ENCODE measurements at places on chromosomes 4 and X.

GRCh38 chr4:22077571-22077970 is 129.0 kb upstream of the KCNIP4 start:
- no peak for DNase-seq

DNA sequence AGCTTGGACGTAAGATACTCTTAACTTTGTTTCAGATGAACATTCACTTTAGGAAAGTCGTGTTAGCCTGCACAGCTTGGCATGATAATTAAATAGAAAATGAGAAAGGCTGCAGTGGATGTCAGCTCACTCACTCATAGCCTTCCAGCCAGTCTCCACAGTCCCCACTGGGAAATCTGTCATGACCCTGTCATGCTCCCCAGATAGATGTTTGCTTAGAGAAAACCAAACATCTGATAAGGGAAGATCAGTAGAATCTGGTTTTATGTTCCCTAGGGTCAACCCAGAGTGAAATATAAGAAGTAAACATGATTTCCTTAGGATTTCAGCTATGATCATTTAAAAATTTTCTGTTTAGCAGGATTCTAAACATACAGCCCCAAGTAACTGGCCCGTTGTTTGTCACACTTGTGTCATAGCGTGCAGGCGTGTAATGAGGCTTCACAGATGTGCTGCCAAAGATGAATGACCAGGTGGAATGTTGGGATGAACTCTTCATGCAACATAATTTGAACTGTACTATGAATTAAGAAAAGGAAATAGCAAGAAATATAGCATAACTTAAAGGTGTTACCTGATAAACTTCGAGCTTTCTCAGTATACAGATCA is 180.1 kb downstream of the BANK1 start:
- no peak for DNase-seq

GRCh38 chr4:5051278-5052203 is at the start of gene STK32B:
Gene STK32B (plus strand): TSS chr4:5051480.
- DNase-seq: no peak

DNA sequence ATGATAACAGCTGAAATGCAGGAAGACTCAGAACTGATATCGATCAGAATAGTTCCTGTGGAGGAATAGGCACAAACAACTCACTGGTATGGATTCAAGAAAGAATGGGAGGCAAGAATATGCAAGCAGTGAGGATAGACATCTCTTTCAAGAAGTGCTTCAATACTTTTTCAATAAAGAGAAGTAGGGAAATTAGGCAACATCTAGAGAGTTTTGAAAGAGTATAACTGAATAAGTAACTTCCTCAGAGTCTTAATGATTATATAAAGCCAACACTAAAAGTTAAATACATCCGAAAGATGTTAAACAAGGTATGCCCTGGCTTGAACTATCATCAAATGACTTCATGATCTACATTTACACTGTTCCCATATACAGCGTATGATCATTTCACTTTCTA is 1443.0 kb downstream of the PCDH7 start:
- DNase-seq: no peak

GRCh38 chr4:143381189-143382118 is 44.8 kb downstream of the GAB1 start:
- DNase-seq: no peak

- no peak for DNase-seq
These were observed 182.0 kb downstream of the ANKRD50 start for GRCh38 chr4:124530464-124531077.

DNA sequence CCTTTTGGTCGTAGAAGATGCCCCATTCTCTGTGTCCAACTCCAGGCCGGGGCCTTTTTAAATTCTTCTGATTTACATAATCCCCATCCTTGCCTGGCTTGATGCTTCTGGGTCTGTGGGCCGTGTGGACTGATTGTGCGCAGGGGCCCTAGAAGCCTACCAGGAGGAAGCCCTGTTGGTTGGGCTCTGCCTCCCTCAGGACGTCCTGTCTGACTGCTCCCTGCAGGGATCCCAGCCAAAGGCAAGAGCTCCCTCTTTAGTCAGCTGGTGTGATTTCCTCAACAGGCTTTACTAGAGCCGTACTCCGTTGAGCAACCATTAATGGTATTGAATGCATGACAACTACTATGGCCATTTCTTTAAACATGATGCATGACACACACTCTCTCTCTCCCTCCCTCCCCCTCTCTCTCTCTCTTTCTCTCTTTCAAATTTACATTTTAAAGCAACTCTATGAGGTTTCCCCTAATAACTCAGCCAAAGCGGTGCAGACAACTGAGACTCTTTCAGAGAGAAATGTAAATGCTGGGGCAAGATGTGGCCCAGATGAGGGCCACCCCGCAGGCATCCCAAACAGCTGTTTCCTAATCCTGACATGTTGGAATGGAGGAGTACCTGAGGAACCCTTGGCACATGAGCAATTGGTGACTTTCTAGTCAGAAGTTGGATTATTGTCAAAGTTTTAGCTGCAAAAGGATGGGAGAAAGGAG is 117.3 kb downstream of the DRD5 start:
- DNase-seq: no peak

DNA sequence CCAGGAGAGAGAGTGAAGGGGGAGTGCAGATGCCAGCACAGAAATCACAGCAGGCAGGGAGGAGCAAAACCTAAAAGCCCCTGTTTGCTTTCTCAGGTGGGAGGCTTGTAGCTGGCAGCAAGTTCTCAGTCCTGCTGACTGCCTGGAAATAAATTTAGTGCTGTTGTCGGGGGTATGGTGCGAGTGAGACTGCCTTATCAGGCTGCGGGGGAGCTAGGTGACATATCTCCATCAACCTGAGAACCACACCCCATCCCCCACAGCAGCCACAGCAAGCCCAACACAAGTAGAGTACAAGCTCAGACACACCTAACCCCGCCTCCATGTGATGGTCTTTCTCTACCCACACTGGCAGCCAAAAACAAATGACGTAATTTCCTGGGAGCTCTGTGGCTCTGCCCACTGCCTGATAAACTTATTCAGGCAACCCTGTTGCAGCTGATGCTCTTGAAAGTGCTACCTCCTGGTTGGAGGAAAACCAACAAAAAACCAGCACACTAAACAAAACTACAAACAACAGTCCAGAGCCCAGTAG is 953.4 kb upstream of the NDST4 start:
- no peak for DNase-seq

GRCh38 chr4:174531486-174531885 is 9.2 kb upstream of the HPGD start:
- no peak for DNase-seq

DNA sequence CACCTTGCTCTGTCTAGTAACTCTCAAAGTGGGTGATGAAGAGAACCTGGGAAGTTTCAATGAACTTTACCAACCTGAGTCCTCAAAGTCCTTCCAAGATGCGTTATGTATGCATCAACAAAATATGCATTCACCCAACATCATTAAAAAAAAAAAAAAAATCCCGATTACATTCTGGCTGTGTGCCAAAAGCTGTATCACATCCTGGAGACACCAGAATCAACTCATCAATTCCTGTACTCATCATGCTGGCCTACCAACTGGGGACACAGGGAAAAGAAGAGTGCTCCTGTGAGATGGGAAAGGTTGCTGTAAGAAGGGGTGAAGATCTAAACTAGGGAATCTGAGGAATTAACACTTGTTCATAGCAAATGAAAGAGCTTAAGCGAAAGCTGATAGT is 16.5 kb downstream of the UNC5C start:
- no peak for DNase-seq

DNA sequence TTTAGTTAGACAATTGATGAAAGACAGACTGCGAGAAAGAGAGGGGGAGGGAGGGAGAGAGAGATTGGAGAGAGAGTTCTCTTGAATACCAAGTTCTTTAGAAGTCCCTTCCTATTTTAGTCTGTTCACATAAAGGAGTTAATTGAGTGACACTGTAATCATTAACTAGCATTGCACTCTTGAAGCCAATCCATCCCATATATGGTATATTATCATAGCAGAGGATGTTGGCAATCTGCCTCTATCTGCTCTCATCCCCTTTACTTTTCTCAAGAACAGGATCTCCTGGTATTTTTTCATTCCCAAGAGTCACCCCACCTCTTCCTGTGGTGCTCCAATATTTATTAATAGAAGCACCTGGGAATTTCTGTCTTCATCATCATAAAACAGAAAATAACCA is 959.6 kb upstream of the NDST4 start:
- no peak for DNase-seq

- no peak for DNase-seq
These were observed 91.6 kb upstream of the EFHC2 start for GRCh38 chrX:44435047-44435446.

DNA sequence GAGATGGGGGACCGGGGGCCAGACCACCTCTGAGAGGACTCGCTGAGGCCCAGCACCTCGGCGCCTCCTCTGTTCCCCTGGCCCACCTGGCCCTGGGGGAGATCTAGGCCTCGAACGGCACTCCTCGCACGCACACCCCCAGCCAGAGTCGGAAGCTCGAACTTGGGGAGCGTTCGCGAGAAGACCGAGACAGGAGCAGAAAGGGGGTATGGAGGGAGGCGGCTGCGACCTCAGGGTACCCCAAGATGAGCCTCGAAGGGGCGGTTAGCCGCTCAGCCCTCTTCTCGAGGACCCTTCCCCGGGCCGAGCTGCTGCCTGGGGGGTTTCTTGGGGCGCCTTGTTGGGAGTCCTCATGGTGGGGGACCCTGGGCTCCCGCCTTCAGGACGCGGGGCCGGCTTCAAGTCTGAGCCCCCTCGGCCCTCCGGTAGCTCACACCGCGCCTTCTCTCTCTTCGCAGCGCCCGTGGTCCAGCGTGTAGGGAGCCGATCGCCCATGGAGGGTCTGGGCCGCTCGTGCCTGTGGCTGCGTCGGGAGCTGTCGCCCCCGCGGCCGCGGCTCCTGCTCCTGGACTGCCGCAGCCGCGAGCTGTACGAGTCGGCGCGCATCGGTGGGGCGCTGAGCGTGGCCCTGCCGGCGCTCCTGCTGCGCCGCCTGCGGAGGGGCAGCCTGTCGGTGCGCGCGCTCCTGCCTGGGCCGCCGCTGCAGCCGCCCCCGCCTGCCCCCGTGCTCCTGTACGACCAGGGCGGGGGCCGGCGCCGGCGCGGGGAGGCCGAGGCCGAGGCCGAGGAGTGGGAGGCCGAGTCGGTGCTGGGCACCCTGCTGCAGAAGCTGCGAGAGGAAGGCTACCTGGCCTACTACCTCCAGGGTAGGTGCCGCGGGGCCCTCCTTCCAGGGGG is 706 bp downstream of the DUSP9 start:
- no peak for DNase-seq

DNA sequence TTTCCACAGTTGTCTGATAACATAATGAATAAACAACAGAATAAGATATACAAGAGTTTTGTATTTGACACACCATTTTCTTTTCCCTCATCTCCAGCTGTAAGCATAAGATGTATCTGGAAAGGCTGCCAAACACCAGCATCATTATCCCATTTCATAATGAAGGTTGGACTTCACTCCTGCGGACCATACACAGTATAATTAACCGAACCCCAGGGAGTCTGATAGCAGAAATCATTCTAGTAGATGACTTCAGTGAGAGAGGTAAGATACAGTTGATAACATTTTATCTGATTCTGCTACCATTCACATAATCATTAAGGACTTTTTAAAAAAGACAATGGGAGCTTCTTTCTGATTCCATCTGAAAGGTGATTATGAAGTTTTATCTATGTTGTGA is 535.2 kb downstream of the GALNTL6 start:
- no peak for DNase-seq

DNA sequence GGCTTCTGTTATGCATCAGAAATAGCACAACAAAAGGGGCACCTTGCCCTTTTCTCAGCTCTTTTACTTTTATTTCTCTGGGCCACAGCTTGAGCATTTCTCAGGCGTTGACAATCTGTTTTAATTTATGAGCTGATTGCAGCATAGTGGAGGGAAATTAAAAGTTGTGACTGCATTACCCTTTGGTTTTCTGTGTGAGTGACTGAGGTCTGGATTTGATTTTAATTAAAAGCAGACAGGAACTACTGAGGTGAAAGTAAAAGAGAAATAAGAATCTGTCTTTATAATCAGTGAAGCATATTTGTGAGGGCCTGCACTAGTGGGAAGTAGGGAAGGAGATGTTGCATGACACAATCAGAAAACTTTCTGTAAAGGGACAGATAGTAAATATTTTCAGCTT is 43.4 kb upstream of the GEMIN8 start:
- no peak for DNase-seq

DNA sequence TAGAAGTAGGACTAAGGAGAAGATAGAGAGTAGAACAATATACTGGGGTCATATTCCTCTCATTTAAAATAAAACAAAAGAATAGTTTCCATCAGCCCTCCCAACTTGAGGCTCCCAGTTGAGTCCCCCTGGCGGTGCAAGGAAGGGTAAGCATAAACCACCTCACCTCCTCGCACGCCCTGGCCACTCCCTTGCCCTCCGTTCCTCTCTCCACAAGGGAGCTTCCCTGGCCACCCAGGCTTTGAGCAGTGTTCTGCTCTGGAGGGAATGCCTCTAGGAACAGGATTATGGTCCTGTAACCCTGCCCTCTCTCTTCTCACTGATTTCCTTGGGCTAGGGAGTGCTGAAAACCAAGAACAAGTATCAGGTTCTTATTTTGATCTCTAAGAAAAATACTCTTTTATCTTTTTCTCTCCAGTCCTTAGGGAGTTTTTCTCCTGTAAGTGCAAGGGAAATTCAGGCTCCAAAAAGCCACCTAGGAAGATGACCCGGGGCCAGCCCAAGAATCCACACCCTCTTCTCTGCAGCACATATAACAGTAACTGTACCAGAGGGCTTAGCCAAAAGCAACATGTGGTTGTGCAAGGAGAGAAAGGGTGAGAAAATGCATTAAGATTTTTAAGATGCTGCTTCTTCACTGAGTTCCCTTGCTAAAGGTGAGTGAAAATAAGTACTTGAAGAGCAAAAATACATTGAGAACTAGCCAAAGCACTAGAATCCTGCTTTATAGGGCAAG is 69.9 kb downstream of the USP38 start:
- no peak for DNase-seq

GRCh38 chr4:26377328-26378311 is 56.8 kb downstream of the RBPJ start:
- DNase-seq: no peak

DNA sequence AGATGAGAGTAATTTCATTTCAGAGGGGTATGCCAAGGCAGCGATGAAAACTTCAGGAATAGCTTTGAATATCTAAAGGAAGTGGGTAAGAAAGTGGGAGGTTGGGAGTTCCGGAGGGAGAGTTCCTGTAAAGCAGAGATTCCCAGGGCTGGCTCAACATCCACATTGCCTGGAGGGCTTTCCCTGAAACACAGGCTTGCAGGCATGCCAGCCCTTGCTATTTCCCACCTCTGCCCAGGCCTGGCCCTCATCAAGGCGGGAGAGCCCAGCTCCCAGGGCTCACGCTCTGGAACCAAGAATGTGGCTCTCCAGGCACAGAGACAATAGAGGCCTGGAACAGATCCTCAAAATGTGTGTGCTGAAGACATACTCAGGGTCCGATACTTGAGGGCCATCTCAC is 43.8 kb upstream of the CLDN34 start:
- no peak for DNase-seq

DNA sequence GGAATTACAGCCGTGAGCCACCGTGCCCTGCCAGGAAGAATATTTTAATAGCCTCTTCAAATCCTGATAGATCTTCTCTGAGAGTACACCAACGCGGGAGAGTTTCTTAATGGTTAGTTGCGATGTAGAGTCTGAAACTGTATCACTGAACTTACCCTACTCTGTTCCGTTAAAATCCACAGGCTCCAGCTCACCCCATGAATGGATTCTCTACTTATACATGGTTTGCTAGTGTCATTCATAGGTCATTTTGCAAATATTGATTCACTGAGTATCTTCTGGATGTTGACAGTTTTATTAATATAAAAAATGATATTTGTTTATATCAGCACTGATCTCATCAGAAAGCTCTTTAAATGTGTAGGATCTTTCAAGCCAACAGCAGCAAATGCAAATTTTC is 99.9 kb downstream of the FAM193A start:
- DNase-seq: no peak
